Breast epithelium (tissue), 4 donors: ENCODE measurements at places on chromosomes 2 and 18. TPM values are rescaled to one million over a fixed set of nuclear protein-coding genes. Genes with fewer than 3 reads are reported as not detected.

GRCh38 chr18:73669297-73669696 lies 478.3 kb downstream of the FBXO15 start:
- no peak overlapping the region for H3K4me3 ChIP-seq
- H3K27ac ChIP-seq = no peak overlapping the region
- no peaks in the 10 kb centered on the region for H3K4me1 ChIP-seq
- H3K36me3 ChIP-seq = no peaks in the 10 kb centered on the region
- H3K27me3 ChIP-seq = no peaks in the 10 kb centered on the region

Gene CNTNAP5
- not detected for total RNA-seq

Gene ALK
- total RNA-seq = 0.64 TPM

Gene ACTR2
- total RNA-seq = 74.7 TPM

- no peaks in the 10 kb centered on the region for H3K4me1 ChIP-seq
- no peaks in the 10 kb centered on the region for H3K36me3 ChIP-seq
- no peaks in the 10 kb centered on the region for H3K27me3 ChIP-seq
- H3K27ac ChIP-seq = no peak overlapping the region
These were observed 2159.7 kb upstream of the PIK3C3 start for GRCh38 chr18:39795350-39795749.

- H3K27ac ChIP-seq = no peak overlapping the region
- DNase-seq = no peak
- H3K4me3 ChIP-seq = no peak overlapping the region
- H3K36me3 ChIP-seq = no peaks in the 10 kb centered on the region
- H3K4me1 ChIP-seq = no peaks in the 10 kb centered on the region
These were observed 12.9 kb downstream of the HTR2B start for GRCh38 chr2:231111987-231112386.

GRCh38 chr2:197236816-197237215 lies 73.8 kb downstream of the ANKRD44 start:
- no peaks in the 10 kb centered on the region for H3K27me3 ChIP-seq
- H3K4me3 ChIP-seq = no peak overlapping the region
- H3K27ac ChIP-seq = no peak overlapping the region
- no peak for DNase-seq
